ENCODE measurements at places on chromosomes 5 and 9.

DNA sequence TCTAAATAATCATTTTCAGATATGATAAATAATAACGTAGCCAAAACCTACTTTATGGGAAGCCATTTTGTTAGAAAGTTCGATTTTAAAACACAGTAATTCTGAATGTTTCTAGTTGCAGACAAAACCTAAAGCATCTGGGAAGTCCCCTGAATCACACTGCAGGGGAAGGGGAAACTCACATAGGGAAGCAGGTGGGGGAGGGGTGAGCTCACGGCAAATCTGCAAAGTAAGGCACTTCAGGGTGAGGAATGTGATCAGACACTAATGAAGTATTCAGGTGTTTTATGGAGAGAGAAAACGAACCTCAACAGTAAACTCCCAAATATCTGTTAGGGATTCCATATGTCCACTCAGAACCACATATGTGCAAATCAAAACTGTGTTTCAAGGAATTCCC is 70.7 kb downstream of the EPB41L4A start:
- no peak for DNase-seq

- no peak for DNase-seq
Observed at GRCh38 chr9:137564134-137564533, 12.5 kb downstream of the MRPL41 start.

DNA sequence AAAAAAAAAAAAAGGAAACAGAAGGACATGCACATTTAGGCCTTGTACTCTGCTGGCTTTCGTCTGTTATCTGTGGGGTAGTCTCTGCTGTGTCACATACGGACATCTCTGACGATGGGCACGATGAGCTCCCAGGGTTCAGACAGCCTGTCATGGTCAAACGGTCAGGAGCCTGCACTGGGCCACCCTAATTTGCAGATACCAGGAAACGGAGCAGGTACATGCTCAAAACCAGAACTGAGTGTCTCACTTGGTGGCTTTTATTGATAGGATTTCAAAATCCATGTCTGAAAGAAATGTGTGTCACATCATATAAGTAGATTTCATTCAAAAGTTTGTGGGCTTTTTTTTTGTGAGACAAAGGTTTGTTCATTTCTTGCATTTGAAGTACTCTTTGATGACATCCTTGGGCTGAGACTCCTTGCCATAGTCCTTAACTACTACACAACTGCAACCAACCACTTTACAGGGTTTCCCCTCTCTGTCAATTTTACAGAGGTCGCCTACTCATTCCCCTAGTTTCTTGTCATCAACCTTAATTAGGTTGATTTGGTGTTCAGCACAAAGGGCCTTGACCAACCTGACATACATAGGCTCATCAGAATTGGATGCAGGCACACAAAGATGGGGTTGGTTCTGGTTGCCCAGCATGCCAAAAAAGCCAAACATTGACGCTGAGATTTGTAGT is 9.0 kb downstream of the CKMT2 start:
- no peak for DNase-seq

DNA sequence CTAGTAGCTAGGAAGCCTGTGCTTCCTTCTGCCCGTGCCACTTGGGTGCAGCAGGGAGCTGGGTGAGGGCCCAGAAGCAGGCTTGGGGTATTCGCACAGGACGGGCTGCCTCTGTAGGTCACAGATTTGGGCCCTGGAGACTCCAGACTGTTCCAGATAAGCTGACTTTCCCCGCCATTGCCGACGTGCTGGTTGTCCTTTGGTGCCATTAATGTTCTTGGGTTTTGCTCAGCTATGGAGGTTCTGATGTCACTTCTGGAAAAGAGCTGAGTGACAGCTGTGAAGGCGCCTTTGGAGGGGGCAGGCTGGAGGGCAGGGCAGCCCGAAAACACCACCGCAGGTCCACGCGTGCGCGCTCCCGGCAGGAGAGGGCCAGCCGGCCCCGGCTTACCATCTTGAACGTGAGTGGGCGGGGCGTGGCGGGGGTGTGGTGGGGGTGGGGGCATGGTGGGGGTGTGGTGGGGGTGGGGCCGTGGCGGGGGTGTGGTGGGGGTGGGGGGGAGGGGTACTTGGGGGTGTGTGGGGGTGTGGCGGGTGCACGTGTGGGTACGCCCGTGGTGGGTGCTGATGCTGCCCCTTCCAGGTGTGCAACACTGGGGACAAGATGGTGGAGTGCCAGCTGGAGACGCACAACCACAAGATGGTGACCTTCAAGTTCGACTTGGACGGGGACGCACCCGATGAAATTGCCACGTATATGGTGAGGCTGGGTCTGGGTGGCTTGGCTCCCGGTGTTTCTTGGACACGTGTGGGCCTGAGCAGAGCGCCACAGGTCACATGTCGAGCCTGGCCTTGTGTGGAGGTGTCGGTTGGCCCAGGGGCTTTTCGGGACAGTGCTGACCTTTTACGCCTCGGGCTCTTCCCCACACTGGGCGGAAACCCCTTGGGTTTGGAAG is 79.6 kb downstream of the WNK2 start:
- no peak for DNase-seq

- DNase-seq: peak; percentile 13
Observed at GRCh38 chr9:93304574-93305496, 120.9 kb downstream of the WNK2 start.

GRCh38 chr9:20618361-20618802 is 3.9 kb downstream of the MLLT3 start:
- DNase-seq: no peak

GRCh38 chr9:75274781-75275180 is 186.5 kb downstream of the OSTF1 start:
- no peak for DNase-seq

GRCh38 chr5:17192191-17192590 is 25.2 kb upstream of the BASP1 start:
- no peak for DNase-seq

- no peak for DNase-seq
Observed at GRCh38 chr9:76637416-76637815, 126.8 kb upstream of the PCA3 start.

GRCh38 chr9:109245310-109245897 is 75.5 kb downstream of the EPB41L4B start:
- DNase-seq: no peak

GRCh38 chr9:125551781-125552180 is 155.2 kb downstream of the MAPKAP1 start:
- peak; percentile 6 for DNase-seq

- DNase-seq: no peak
Observed at GRCh38 chr9:33472881-33473615, 676 bp downstream of the NOL6 start.

DNA sequence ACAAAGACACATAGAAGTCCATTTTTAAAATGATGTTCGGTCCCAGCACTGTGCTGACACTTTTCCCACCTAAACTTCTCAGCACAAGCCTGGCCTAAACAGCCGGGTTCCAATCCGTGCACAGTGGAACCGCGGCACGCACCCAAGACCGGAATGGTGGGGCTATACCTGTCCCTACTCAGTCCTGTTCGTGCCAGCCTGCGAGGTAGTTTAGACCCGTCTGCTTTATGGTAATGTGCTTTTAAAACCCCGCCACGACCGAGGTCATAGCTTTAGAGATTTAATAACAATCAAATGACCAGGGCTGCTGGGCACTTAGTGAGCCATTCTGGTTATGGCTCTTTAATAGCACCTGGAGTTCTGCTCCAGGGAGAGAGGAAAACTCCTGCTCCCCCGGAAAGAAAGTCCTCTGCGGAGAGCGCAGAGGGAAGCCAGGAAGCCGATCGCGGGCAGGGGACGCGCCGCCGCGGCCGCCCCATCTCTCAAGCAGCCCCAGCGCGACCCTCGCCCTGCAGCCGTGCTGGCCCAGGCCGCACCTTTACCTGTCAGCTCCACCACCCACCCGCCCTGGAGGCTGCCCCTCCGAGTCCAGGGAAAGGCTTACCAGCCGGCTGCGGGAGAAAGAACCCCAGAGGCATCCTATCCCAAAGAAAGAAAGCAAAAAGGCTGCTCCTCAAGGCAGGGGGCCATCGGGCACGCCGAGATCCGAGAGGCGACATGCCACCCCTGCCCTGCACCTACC is 511 bp downstream of the ARL15 start:
- DNase-seq: peak; percentile 52

DNA sequence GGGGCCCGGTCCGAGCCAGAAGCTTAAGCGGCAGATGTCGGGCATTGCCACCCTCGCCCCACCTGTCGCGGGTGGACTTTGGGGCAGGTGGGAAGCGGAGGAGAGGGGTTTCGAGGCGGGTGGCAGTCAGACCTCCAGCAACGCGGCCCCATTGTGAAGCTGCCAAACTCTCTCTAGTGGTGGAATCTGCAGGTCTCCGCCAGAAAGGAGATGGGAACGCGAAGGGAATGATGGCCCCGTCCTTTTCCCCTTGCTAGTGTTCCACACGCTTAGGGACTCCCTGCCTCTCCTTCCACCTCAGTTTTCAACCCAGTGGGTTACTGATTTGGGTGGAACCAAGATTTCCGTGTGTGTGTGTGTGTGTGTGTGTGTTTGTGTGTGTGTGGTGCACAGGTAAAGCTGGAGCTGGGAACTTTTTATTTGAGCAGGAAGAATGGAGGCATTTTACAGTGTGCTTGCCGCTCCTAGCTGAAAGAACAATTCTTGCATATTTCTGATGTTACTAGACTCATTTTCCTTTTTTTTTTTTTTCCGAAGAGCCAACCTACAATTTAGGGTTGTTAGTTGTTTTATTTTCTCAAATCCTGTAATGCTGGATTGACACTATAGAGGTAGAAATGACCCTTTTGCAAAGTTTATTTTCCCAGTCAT is 1.3 kb downstream of the MACIR start:
- DNase-seq: no peak

DNA sequence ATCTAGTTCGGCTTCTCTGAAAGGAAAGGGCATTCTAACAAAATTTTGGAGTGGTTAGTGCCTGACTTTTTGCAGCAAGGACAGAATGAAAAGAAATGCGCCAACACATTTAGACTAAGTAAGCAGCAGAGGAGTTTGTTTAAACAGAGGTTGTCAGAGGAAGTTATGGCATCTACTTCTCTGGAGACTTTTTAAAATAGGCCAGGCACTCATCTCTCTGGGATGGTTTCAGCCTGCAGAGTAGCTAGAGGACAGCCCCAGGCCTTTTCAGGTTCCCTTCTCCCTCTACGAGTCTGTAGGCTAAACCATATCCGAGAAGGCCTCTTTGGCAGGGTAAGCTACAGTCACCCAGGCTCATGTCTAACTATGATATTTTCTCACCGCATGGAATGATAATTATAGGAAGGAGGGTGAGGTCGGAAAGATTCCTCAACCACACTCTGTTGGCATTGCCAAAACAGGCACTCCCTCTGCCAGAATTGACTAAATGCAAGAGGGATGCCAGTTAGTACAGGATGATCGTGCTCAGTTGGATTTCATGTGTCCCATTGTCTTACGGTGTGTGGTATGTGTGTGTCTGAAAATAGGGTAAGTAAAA is 1.4 kb upstream of the CTXN3 start:
- no peak for DNase-seq

GRCh38 chr5:170907758-170908157 is 45.9 kb downstream of the RANBP17 start:
- no peak for DNase-seq

- DNase-seq: no peak
Observed at GRCh38 chr9:124256517-124257069, 1.2 kb upstream of the NEK6 start.

GRCh38 chr9:95189251-95190098 is 128.0 kb downstream of the FANCC start:
- DNase-seq: no peak

DNA sequence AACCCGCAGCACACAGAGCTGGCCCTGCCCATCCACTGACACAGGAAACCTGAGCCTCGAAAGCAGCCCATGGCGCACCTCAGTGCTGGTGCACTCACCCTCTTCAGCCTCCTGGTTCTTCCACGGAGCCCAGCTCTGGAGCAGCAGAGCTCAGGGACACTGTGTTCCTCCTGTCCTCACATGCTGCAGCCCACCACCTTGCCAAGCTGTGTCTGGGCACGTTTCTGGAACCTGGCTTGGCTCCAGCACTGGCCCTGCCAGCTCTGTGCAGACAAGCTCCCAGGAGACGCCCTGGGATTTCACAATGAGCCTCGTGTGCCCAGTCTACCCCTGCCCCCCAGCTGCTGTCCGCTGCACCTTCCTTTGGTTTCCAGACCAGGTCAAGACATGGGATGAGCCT is 119.5 kb downstream of the SYK start:
- DNase-seq: no peak

DNA sequence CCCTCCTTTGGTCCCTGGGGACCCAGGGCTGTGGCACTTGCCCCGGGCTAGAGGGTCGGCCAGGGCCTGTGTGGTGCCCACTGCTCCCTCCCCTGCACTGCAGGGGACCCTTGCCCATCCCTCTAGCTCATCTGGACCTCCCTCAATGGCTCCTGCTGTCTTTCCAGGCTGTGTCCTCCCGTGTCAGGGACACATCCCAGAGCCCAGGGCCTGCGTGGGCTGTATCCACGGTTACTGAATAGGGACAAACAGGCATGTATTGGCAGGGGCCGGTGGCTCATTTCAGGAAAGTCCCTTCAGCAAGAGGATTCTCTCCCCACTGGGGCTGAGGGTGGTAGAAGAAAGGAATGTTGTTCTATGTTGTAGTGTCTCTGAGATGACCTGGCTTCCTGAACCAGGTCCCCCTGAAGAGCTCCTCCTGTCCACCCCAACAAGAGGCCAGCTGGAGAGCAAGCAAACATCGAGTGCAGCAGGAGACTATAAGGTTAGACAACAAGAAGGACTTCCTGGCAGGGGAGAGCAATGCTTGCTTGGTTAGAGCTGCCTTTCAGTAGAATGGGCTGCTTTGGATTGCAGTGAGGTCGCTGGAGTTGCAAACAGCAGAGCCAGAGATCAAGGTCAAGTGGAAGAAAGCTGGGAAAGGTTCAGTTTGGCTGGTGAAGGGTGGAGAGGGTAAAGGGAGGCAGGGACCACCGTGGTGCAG is 1.0 kb upstream of the CRB2 start:
- no peak for DNase-seq

DNA sequence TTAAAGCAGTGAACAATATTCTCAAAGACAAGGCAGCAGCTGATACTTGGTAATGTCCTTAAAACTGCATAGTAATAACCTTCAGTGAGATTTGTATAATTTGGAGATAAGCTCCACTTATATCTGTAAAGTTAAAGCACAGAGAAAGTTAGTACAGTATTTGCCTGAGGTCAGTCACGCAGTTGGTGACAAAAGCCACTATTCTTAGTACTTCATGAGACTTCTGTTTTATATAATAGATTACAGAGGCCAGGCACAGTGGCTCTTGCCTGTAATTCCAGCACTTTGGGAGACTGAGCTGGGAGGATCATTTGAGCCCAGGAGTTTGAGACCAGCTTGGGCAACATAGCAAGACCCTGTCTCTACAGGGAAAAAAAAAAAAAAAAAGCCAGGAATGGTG is 266.4 kb upstream of the DMRT1 start:
- DNase-seq: no peak

DNA sequence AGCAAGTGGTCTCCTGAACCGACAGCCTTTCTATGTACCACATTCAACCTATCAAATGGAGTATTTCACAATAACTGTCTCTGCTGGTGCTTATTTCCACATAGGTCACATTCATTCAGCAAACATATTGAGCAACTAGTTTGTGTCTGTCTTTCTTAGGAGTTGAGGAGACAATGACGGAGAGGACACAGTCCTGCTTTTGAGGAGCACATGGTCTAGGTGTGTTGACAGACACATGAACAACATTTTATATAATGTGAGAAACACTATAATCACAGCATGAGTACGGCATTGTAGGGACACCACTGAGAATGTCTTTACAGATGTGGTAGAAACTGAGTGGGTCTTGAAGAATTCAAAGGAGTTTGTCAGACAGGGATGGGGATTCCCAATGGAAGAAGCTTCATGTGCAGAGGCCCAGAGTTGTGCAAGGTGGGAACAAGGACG is 28.5 kb downstream of the NFIL3 start:
- DNase-seq: no peak

GRCh38 chr5:42811591-42812446 is at the start of gene SELENOP:
TSS of gene SELENOP (minus strand) at chr5:42811892. CDS start at chr5:42808353, 3,539 bp downstream.
- no peak for DNase-seq

GRCh38 chr5:4520559-4520958 is 619.6 kb upstream of the ADAMTS16 start:
- no peak for DNase-seq
